Iris pigment epithelial cell (primary cell): ENCODE measurements at places on chromosomes 12 and 14.

GRCh38 chr12:3732901-3733300 is 20.0 kb downstream of the CRACR2A start:
- no peak for DNase-seq

- no peak for DNase-seq
Measured at GRCh38 chr14:103703433-103704385, 11.5 kb downstream of the XRCC3 start.

GRCh38 chr14:34883954-34884353 is 8.8 kb upstream of the BAZ1A start:
- no peak for DNase-seq

GRCh38 chr14:80522411-80522810 is 311.1 kb upstream of the DIO2 start:
- DNase-seq = no peak

- DNase-seq = no peak
Measured at GRCh38 chr14:72888636-72889201, 5.2 kb downstream of the DPF3 start.

GRCh38 chr14:90521084-90521929 is 124.5 kb downstream of the CALM1 start:
- peak; percentile 33 for DNase-seq

DNA sequence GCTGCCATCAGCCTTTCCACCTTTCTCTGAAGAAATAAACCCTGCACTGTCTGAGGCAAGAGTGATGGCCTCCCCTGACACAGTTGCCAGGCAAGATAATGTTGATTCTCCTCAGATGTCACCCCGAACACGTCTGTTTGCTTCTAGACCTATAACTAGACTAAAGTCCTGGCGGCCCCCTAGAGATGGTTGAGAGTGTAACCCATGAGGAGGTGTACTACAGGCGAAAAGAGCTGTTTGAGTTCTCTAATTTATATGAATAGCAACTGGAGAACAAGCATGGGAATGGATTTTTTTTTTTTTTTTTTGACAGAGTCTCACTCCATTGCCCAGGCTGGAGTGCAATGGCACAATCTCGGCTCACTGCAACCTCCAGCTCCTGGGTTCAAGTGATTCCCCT is 33.0 kb upstream of the ATF7IP start:
- no peak for DNase-seq

DNA sequence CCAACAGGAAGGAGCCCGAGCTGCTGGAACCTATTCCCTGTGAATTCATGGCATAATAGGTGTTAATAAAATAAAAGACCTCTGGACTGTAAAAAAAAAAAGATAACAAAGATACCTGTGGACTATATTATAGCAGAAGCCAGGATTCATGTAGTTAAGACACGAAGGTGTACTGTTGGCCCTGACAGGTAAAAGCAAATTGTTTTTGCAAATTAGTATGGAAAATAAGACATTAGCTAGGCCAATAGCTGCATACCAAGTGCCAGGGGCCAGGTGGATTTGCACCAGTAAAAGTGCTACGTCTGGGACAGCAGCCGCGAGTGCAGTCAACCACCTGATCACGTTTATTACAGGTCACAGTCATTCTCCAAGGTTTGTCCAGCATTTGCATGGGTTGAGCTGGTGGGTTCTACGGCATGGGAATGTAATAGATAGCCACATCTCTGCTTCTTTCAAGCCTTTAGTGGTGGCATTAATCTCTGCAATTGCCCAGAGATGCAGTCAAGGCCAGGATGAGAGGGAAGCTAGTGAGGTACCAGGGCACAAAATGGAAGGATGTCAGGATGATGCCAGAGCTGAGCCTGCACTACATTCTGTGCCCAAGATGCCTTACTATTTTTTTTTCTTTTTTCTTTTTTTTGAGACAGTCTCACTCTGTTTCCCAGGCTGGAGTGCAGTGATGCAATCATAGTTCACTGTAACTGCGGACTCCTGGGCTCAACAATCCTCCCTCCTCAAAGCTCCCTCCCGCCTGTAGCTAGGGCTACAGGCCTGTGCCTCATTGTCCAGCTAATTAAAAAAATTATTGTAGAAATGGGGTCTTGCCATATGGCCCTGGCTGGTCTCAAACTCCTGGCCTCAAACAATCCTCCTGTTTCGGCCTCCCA is 26.3 kb downstream of the TNFAIP2 start:
- DNase-seq = no peak

DNA sequence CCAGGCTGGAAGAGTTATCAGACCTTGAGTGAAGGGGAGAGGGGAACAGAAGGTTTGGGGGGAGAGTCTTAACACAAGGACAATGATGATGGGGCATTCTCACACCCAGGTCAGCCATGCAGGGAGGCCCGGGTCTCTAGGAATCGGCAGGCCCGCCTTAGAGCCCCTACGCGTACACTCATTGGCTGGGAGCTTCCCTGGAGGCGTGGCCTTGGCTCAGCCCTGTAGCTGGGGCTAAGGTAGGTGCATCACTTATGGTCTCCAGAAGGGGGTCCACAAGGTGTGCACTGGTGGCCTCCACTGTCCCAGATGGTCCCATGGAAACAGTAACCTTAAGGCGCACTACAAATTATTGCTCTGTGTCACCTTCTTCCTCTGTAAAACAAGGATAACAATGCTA is 660.1 kb downstream of the MED13L start:
- DNase-seq = no peak

- peak; percentile 46 for DNase-seq
Measured at GRCh38 chr12:70443062-70443673, 77.1 kb downstream of the KCNMB4 start.

DNA sequence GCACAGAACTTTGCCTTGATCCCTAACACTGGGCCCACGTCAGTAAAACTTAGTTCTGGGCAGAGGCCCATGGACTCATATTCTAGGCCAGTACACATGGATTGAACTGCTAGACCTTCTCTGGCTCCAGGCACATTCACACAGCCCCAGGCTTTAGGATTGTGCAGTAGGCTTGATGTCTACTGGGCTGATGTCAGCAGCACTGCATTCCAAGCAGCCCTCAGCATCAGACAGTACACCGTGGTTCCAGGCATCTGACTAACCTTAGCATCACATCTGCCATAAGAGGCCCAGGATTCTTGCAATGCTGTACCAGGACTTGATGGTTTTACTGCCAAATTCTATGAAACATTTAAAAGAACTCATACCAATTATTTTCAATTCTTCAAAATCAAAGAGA is 301.9 kb downstream of the CCER1 start:
- DNase-seq = peak; percentile 4
